ENCODE measurements at places on chromosomes 2 and 18. TPM values are rescaled to one million over a fixed set of nuclear protein-coding genes. Genes with fewer than 3 reads are reported as not detected.

The TMEM163 gene
- total RNA-seq, result not detected

The CXCR4 gene
- total RNA-seq, result 169 TPM

The FER1L5 gene
- total RNA-seq, result not detected

The SCN3A gene
- total RNA-seq, result not detected
